NT2/D1 (cell line): ENCODE measurements at places on chromosomes 6 and 20.

GRCh38 chr20:11849270-11849915, 68.3 kb upstream of the BTBD3 start:
- DNase-seq, result no peak

DNA sequence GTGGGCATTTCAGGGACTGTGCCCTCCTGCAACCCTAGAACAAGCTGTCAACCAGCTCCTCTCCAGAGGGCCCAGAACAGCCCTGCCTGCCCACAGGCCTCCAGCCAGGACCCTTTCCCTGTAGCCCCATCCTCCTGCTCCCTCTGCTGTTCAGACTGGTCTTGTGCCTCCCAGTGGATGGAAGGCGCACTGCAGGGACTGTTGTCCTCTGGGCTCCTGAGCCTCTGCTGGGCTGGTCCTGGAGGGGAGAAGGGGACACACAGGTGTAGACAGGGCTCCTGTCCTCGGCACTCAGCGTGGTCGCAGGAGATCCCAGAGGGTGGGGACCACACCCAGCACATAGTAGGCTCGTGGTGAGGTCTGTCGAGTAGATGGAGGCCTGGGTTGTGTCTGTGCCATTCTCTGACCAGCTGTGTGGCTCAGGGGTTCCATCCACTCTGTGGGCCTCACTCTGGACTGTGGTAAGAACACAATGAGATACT, 11.5 kb downstream of the ITPR3 start:
- peak; percentile 51 for DNase-seq

DNA sequence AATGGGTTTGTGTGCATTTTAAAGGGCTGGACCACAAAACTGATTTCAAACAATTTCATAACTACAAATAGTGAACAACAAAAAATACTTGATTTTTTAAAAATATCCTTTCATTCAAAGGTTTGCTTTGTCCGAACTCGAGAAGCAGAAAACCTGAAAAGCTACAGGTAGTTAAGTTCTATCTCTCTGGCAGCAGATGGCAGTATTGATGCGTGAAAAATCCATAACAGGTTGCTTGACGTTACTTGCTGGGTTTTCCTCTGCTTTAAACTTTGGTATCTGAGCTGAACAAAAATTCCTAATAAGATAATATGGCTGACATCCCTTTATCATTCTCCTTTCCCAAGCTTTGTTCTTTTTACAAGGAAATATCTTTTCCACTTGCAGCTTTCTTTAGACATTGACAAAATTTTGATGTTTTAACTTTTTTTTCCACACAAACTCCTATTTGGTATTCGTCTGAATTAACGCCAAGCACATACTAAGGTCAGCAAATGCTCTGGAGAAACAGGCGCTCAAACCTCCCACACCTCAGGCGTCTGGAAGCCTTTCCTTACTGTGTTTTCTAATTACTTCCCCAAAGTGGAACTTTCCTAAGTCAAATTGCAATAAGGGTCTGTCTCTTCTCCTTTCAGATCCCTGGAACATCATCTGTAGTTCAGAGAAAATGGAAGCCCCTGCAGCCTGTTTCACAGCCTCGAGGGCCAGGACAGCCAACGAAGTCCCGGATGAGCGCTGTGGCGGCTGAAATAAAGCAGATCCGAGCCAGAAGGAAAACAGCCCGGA, 50.3 kb upstream of the GFRAL start:
- peak; percentile 27 for DNase-seq

- DNase-seq, result no peak
These were observed 140.7 kb downstream of the ESR1 start for GRCh38 chr6:151948002-151948743.

- no peak for DNase-seq
These were observed 22.6 kb downstream of the ETV7 start for GRCh38 chr6:36364669-36365479.

DNA sequence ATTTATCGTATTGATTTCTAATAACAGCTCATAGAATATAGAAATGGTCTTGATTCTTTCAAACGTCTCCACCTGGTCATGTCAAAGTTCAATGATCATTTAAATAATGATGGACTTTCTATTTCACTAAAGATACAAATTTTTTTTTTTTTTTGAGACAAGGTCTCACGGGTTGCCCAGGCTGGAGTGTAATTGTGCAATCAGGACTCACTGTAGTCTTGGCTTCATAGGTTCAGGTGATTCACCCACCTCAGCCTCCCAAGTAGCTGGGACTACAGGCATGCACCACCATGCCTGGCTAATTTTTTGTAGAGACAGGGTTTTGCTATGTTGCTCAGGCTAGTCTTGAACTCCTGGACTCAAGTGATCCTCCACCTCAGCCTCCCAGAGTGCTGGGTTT, 25.2 kb downstream of the KLHL31 start:
- no peak for DNase-seq

DNA sequence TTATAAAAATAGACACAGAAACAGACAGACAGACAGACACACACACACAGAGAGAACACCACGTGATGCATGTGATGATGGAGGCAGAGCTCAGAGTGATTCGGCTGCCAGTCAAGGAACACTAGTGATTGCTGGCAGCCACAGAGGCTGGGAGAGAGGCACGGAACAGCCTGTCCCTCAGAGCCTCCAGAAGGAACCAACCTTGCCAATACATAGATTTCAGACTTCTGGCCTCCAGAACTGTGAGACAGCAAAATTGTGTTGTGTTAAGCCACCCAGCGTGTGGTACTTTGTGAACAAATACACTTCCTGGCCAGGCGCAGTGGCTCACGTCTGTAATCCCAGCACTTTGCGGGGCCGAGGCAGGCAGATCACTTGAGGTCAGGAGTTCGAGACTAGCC, 9.5 kb upstream of the PARD6B start:
- DNase-seq, result no peak

- DNase-seq, result no peak
These were observed 462.5 kb upstream of the AGPAT4 start for GRCh38 chr6:161736326-161736725.

DNA sequence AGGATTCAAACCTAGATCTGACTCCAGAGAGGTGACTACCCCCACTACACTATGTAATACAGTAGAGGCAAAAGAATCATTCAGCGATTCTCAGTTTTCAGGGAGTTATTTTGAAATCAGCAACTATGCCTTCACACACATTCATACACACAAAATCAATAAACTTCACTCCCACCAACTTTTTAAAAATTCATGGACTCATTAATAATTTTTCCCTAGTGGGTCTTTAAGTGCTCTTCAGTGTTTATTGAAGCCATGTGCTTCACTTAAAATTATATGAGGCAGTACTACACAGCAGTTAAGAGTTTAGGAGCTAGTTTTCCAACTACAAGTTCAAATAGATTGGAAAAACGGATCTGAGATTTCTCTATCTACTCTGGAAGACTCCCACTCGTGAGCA, 452.7 kb upstream of the ADGRB3 start:
- DNase-seq, result no peak

DNA sequence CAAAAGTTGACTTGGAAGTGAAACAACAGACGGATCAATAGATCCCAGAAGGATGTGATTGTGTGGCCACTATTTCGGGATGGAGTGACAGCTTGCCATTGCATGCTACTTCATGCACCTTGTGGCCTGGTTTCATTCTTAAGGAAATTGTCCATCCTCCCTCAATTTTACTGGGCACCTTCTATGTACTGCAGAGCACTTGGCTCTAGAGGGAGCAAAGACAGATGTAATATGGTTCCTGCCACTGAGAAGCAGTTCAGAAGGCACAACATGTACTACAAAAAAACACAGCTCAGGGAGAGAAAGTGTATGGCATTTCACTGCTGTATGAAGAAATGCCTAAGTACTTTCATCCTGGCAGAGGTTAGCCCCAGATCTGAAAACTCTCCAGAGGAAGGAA, 91.9 kb downstream of the FOXA2 start:
- DNase-seq, result no peak

DNA sequence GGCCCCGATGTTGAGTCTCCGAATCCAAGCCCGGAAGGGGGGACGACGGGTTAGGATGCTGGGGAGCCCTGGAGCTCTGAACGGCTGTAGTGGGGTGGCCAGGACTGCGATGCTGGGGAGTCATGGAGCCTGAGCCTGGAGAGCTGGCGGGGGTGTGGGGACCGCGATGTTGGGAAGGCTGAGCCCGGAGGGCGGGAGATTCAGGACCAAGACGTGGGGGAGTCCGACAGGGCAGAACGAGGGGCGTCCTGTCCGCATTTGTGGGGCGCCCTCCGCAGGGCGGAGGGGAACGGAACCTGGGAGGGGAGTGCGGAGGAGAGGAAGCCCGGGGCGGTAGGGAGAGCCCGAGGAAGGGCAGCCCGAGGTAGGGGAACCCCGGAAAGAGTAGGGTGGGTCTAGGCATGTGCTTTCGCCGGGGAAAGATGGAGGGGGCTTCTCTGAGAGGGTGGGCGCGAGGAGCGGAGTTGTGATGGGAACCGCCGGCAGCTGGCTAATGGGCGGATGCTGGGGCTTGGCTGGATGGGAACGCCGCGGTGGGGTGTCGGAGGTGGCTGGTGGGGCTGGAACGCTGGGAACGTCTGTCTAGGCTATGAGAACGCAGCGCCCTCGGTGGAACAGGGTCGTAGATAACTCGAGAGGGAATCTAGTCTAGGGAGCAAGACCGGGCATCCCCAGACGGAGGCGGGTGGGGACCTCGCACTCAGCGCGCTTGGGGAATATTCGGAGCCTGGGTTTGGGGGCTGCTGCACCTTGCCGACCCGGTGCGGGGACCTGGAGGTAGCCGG, 684 bp downstream of the PAQR8 start:
- peak; percentile 22 for DNase-seq

DNA sequence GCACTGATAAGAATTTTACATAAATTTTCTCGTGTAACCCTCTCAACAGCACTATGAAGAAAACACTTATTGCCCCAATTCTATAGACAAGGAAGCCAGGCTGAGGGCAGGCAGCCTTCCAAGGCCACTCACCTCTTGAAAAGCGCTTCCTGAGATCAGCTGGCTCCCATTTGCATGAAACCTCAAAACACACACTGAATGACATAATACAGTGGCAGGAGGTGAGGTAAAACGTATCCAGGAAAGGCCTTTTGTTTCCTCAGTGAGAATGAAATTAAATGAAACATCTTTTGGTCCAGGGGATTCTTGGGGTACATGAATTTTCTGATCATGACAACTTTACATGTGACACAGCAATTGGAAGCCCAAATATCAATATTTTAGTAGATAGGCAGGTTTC, 112.5 kb downstream of the WDR27 start:
- DNase-seq, result no peak

- DNase-seq, result no peak
These were observed 11.7 kb downstream of the ADNP start for GRCh38 chr20:50919567-50919966.

- no peak for DNase-seq
These were observed 6.5 kb downstream of the CEP162 start for GRCh38 chr6:84220809-84221409.

- DNase-seq, result no peak
These were observed 239.5 kb upstream of the RAB32 start for GRCh38 chr6:146304181-146304580.

DNA sequence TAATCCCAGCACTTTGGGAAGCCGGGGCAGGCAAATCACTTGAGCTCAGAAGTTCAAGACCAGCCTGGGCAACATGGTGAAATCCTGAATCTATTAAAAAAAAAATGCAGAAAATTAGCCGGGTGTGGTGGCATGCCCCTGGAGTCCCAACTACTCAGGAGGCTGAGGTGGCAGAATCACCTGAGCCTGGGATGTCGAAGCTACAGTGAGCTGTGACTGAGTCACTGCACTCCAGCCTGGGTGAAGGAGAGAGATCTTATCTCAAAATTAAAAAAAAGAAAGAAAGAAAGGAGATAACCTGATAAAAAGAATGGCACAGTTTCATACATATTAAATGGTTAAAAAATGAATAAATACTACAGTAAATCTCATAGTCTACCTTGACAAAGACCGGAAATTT, 123.6 kb upstream of the TNFAIP3 start:
- DNase-seq, result no peak

- no peak for DNase-seq
These were observed 126.9 kb downstream of the LY86 start for GRCh38 chr6:6715465-6715864.

- DNase-seq, result no peak
These were observed 128.0 kb downstream of the RIN2 start for GRCh38 chr20:19885939-19886660.

GRCh38 chr6:104682722-104683643, 176.7 kb downstream of the HACE1 start:
- DNase-seq, result peak; percentile 47

DNA sequence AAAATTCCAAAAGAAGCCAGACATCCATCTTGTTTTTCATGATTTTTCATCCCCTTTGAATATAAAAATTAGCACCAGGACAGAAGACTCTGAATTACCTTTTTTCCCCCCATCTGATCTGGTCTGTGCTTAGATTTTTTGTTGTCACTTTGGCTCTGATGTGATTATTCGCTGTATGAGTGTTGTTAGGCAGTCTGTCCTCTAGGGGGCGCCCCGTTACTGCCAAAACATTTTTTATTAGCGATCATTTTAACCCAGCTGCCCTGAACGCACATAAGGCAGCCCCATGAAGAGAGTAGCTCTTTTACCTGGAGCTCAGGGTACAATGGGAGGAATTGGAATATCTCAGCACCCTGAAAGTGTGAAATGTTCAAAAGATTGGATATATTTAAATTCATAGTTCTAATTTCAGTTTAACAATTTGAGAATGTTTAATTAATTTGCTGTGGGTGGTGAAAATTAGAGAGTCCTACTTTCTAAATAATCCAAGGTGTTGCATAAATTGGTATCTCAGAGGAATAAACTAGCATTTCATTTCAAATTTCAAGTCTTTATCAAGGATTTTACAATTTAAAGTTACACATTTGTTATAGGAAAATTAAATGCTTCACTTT, 60.8 kb downstream of the PRPH2 start:
- DNase-seq, result peak; percentile 25

- no peak for DNase-seq
These were observed 122.8 kb downstream of the ALDH8A1 start for GRCh38 chr6:134826889-134827737.

- no peak for DNase-seq
These were observed 3.1 kb downstream of the RSPH3 start for GRCh38 chr6:158996856-158997255.

DNA sequence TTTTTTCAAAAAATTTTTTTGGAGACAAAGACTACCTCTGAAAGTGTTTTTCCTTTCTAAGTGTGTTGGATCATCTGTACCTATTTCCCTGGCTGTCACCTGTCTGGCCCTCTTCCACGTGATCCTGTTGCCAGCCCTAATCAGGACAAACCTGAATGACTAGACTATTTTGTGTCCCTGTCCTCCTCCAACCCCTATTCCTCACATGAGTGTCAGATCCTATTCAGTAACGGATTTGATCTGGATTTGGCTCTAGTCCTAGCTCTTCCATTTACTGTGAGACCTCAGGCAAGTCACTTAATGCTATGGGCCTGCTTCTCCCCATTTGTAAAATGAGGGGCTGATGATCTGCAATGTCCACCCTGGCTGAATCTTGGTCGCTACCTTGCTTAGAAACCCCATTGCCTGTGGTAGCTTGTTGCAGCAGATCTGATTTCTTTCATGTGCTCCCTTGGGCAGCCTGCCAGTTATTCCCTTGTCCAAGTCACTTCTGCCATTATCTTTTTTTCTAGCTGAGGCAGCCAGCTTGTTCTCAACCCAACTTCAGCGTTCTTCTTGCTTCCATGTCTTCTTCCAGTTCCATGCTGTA, 4.8 kb downstream of the PHF20 start:
- no peak for DNase-seq
